ENCODE measurements at places on chromosomes 3 and 15. TPM values are rescaled to one million over a fixed set of nuclear protein-coding genes. Genes with fewer than 3 reads are reported as not detected.

The MRAS gene
- 0.28 TPM for total RNA-seq

The GOLGA8S gene
- 0.07 TPM for total RNA-seq

The GOLGA6A gene
- total RNA-seq: not detected

The CERS3 gene
- total RNA-seq: 0.24 TPM

The ADIPOQ gene
- total RNA-seq: not detected

The TAGLN3 gene
- not detected for total RNA-seq

The CGNL1 gene
- not detected for total RNA-seq

The ABHD10 gene
- 44.1 TPM for total RNA-seq

The HACD3 gene
- 46.1 TPM for total RNA-seq

The TICRR gene
- 14.0 TPM for total RNA-seq

The GPR149 gene
- total RNA-seq: not detected

The INSYN1 gene
- not detected for total RNA-seq

DNA sequence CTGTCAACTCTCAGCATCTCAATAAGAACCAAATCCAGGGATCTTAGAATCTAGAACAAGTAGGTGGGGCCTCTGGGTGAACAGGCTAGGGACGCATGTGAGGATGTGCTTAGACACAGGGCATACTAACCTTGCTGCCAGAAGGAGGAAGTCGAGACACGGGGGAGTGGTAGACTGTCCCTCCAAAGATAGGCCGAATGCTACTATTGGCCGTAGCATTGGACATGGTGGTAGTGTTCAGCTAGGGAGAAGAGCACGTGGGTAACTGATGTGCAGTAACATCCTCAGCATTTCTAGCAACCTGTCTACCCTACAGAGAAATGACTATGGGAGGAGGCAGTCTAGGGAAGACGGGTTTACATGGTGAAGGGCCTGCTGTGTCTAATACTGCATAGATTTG, 15.6 kb downstream of the RCCD1 start:
- H3K4me1 ChIP-seq: no peaks in the 10 kb centered on the region
- H3K27me3 ChIP-seq: no peaks in the 10 kb centered on the region
- H3K36me3 ChIP-seq: no peaks in the 10 kb centered on the region
- H3K27ac ChIP-seq: no peak overlapping the region

DNA sequence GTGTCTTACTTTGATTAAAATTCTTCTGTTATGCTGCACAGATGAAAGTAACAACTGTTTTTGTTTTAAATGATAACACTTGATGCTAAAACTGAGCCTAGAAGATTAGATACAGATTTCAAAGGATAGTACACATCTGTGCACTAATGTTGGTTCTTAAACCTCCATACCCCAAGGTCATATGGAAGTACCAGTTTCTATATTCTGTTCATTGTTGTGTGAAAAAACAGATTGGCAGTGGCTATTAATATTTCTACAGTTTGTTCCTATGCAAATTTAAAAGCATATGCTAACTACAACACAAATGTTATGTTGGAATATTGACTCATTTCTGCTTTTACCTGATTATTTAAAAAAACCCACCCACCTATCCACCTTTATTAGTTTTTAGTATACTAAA, 32.0 kb upstream of the GBE1 start:
- H3K4me3 ChIP-seq: no peak overlapping the region
- no peaks in the 10 kb centered on the region for H3K4me1 ChIP-seq
- no peaks in the 10 kb centered on the region for H3K36me3 ChIP-seq

DNA sequence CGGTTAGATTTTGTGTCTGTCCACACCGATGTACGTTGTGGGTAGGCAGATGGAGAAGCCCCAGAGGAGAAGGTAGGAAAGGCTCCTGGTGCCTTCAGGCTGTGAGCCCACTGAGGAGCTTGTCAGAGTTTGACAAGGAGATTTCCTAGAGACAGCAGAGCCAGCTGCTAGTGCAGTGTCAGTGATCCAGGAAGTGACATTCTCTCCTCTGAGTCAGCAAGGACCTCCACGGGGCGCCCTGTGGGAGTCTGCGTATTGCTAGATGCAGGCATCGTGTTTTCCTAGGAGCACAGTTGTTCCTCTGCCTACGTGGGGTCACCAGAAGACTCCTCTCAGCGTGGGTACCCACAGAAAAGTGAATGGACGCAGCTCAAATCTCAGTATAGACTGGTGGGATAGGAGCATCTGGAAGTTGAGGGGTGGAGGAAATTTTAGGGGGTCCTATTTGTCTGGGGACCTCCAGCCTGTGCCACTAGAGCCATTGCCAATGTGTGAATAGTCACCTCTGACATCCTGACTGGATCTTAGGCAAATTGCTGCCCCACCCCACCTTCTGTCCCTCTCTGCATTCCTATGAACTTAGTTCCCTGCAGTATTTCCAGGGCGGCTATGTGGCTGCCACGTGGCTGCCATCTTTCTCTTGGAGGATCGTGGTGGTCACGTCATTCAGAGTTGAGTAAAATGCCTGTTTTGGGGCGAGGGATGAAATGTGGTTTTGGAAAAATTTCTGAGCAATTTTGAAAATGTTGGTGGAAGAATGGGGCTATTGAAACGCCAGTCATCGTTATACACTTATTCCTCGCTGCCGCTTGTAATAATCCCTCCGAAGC, 84.8 kb upstream of the KLHL25 start:
- H3K4me3 ChIP-seq: no peak overlapping the region
- no peaks in the 10 kb centered on the region for H3K4me1 ChIP-seq
- no peak overlapping the region for H3K27ac ChIP-seq
- no peak for DNase-seq
- H3K27me3 ChIP-seq: peaks cover 5% of the 10 kb centered on the region

- H3K4me3 ChIP-seq: no peak overlapping the region
- H3K4me1 ChIP-seq: peaks cover 8% of the 10 kb centered on the region
- no peak for DNase-seq
- H3K27ac ChIP-seq: no peak overlapping the region
- H3K27me3 ChIP-seq: no peaks in the 10 kb centered on the region
Observed at GRCh38 chr15:52005748-52006701, 13.0 kb upstream of the MAPK6 start.

GRCh38 chr3:175655351-175655750, 796.2 kb downstream of the NAALADL2 start:
- no peak overlapping the region for H3K27ac ChIP-seq
- no peak overlapping the region for H3K4me3 ChIP-seq
- H3K36me3 ChIP-seq: no peaks in the 10 kb centered on the region
- H3K4me1 ChIP-seq: no peaks in the 10 kb centered on the region
- no peaks in the 10 kb centered on the region for H3K27me3 ChIP-seq

DNA sequence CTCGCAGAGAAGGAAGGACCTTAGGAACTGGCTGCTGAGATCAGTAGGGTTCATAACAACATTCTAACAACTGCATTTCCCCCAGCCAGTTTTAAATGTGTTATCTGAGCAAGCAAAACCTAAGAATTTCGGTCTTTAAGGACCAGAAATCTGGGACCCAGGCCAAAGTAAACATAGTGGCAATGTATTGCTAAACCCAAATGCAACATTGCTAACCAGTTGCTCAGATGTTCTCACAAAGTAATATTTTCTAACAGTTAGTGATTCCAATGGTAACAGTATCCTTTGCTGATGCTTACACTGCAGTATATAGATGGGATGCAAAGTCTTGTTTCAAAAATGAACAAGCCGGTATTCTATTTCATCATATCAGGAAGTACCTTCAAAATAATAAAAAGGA, 254.3 kb downstream of the RYR3 start:
- H3K4me1 ChIP-seq: no peaks in the 10 kb centered on the region
- no peaks in the 10 kb centered on the region for H3K27me3 ChIP-seq
- H3K27ac ChIP-seq: no peak overlapping the region
- DNase-seq: no peak

GRCh38 chr15:92637626-92638025, 17.9 kb downstream of the FAM174B start:
- no peak for DNase-seq
- H3K4me1 ChIP-seq: no peaks in the 10 kb centered on the region
- no peak overlapping the region for H3K27ac ChIP-seq
- no peaks in the 10 kb centered on the region for H3K27me3 ChIP-seq
- no peak overlapping the region for H3K4me3 ChIP-seq
- H3K36me3 ChIP-seq: no peaks in the 10 kb centered on the region

GRCh38 chr15:71411538-71412482, 296.5 kb downstream of the THSD4 start:
- H3K4me3 ChIP-seq: no peak overlapping the region
- H3K36me3 ChIP-seq: no peaks in the 10 kb centered on the region
- DNase-seq: no peak
- no peaks in the 10 kb centered on the region for H3K27me3 ChIP-seq
- no peak overlapping the region for H3K27ac ChIP-seq
- H3K4me1 ChIP-seq: no peaks in the 10 kb centered on the region

DNA sequence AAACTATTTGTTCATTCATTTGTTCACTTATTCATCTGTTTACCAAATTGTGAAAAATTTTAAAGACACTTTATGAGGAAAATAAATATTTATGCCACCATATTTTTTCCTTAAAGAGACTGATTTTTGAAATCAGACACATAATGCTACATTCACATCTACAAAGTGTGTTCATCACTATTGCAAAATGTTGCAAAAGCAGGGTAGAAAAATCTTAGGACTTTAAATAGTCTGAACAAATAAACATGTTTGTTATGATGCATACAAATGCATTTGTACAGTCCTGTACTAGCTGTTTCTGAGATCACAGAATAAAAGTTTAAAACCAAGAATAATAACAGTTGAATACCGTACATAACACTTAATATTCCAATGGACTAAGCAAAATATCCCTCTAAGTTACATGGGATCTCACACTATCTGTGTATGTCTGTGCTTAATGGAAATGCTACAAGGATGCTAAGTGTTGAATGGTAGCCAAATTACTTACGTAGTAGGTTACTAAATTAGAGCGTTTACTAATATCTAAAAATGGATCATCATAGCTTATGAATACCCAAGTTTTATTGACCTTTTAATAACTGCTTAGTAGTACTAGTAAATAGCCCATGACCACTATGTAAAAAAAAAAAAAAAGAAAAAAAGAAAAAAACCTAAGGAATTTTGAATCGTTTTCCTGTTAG, 25.1 kb downstream of the ATP11B start:
- no peaks in the 10 kb centered on the region for H3K27me3 ChIP-seq
- DNase-seq: no peak
- peaks cover 7% of the 10 kb centered on the region for H3K36me3 ChIP-seq
- H3K4me3 ChIP-seq: no peak overlapping the region
- peaks cover 20% of the 10 kb centered on the region for H3K4me1 ChIP-seq

- no peaks in the 10 kb centered on the region for H3K36me3 ChIP-seq
- peaks cover 5% of the 10 kb centered on the region for H3K27me3 ChIP-seq
- H3K27ac ChIP-seq: peak overlapping the region; percentile 1
- DNase-seq: no peak
Observed at GRCh38 chr15:83207009-83207659, 489 bp downstream of the HDGFL3 start.

- H3K4me3 ChIP-seq: no peak overlapping the region
- DNase-seq: no peak
- H3K36me3 ChIP-seq: peaks cover 5% of the 10 kb centered on the region
- H3K4me1 ChIP-seq: peaks cover 69% of the 10 kb centered on the region
Observed at GRCh38 chr3:186953011-186953487, 22.7 kb downstream of the ST6GAL1 start.

DNA sequence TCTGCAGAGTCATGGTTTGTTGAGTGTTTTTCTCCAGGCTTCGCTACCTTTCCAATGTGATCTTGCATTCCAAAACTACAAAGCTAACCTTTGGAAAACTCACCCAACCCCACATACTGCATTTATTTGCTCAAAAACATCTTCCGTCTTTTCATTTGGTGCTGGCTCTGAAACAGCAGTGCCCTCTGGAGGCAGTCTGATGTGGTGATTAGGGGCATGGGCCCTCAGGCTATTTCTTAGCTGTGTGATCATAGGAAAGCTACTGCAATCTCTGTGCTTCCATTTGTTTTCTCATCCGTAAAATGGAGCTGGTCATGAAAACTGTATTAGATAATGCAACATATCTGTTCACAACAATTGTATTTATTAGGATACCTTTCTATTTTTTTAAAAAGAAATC, 47.0 kb downstream of the MTHFS start:
- H3K4me3 ChIP-seq: no peak overlapping the region
- H3K4me1 ChIP-seq: peaks cover 3% of the 10 kb centered on the region
- no peaks in the 10 kb centered on the region for H3K27me3 ChIP-seq
- DNase-seq: no peak
- H3K36me3 ChIP-seq: peaks cover under 1% of the 10 kb centered on the region

- no peaks in the 10 kb centered on the region for H3K36me3 ChIP-seq
- H3K27me3 ChIP-seq: no peaks in the 10 kb centered on the region
- DNase-seq: no peak
- H3K4me1 ChIP-seq: peaks cover 7% of the 10 kb centered on the region
- no peak overlapping the region for H3K4me3 ChIP-seq
Observed at GRCh38 chr3:98906230-98906629, 4.7 kb upstream of the DCBLD2 start.

- DNase-seq: no peak
- H3K27ac ChIP-seq: no peak overlapping the region
- H3K36me3 ChIP-seq: no peaks in the 10 kb centered on the region
- no peaks in the 10 kb centered on the region for H3K27me3 ChIP-seq
Observed at GRCh38 chr3:178637802-178638201, 101.6 kb downstream of the KCNMB2 start.

- no peak for DNase-seq
- no peaks in the 10 kb centered on the region for H3K4me1 ChIP-seq
- no peaks in the 10 kb centered on the region for H3K36me3 ChIP-seq
- no peaks in the 10 kb centered on the region for H3K27me3 ChIP-seq
- H3K4me3 ChIP-seq: no peak overlapping the region
- no peak overlapping the region for H3K27ac ChIP-seq
Observed at GRCh38 chr15:42106288-42106687, 11.9 kb upstream of the PLA2G4D start.

GRCh38 chr3:114839476-114839875, 307.6 kb downstream of the ZBTB20 start:
- no peak for DNase-seq
- no peak overlapping the region for H3K4me3 ChIP-seq
- no peak overlapping the region for H3K27ac ChIP-seq

DNA sequence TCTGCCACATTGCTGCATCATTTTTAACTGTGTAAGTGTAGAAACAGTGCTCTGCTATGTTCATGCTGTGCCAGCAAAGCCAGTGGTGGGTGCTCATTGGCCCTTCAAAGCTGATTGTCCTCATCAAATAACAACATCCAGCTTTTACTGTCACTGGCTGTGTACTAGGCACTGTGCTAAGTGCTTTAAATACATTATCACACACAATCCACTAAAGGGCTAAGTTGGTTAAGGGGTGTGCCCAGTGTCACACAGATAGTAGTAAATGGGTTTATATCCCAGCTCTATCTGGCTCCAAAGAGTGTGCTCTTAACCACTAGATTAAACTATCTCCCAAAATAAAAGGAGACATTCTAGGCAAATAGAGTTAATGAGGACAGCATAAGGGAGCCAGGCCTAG, 7.7 kb downstream of the TUBGCP4 start:
- no peak overlapping the region for H3K27ac ChIP-seq
- no peaks in the 10 kb centered on the region for H3K4me1 ChIP-seq
- no peaks in the 10 kb centered on the region for H3K27me3 ChIP-seq
- DNase-seq: no peak

GRCh38 chr15:81723113-81723651, 322.6 kb downstream of the MEX3B start:
- no peak overlapping the region for H3K27ac ChIP-seq
- DNase-seq: no peak
- no peak overlapping the region for H3K4me3 ChIP-seq
- H3K4me1 ChIP-seq: no peaks in the 10 kb centered on the region
